ENCODE measurements at places on chromosomes 2 and 18. TPM values are rescaled to one million over a fixed set of nuclear protein-coding genes. Genes with fewer than 3 reads are reported as not detected.

Gene FKBP1B
- total RNA-seq, result 15.2 TPM

Gene NOSTRIN
- total RNA-seq, result not detected

Gene FEV
- total RNA-seq, result not detected

Gene MEP1B
- not detected for total RNA-seq

Gene MATN3
- total RNA-seq, result 9.9 TPM

All from mesangial cell (primary cell).